Activated naive CD8-positive, alpha-beta T cell treated with anti-CD3 and anti-CD28 coated beads, Interleukin-2, amount 10 ng/mL, durations not matched to agents 7 days and 5 days (primary cell): ENCODE measurements at places on chromosomes 12 and 14. TPM values are rescaled to one million over a fixed set of nuclear protein-coding genes. Genes with fewer than 3 reads are reported as not detected.

DNAI7 gene
- not detected for total RNA-seq

DPF3 gene
- 4.1 TPM for total RNA-seq

ACVRL1 gene
- total RNA-seq, result not detected

DTX1 gene
- 0.57 TPM for total RNA-seq

GLS2 gene
- total RNA-seq, result 4.4 TPM

RPS6KA5 gene
- 45.3 TPM for total RNA-seq
